NCI-H187 (cell line): ENCODE measurements at places on chromosomes 1 and 21.

- no peak for DNase-seq
Measured at GRCh38 chr1:41427916-41428737, 56.4 kb downstream of the EDN2 start.

GRCh38 chr1:199875337-199875736, 152.2 kb upstream of the NR5A2 start:
- DNase-seq, result no peak

DNA sequence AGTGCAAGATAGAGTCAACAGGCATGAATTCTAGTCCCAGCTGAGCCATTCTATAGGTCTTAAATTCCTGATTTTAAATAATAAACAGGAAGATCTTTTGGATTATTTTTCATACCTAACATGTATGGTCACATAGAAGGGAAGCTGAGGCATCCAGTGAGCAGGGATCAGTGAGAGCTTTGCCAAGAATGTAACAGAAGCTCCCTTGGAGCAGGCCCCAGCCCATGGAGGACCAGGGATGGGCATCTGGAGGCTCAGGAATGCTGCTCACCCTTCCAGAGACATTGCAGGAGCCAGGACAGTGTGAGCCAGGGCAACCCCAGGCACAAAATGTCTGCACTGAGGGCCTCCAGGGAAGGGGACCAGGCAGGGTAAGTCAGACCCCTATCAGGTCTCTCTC, 54.4 kb upstream of the KCND3 start:
- no peak for DNase-seq

DNA sequence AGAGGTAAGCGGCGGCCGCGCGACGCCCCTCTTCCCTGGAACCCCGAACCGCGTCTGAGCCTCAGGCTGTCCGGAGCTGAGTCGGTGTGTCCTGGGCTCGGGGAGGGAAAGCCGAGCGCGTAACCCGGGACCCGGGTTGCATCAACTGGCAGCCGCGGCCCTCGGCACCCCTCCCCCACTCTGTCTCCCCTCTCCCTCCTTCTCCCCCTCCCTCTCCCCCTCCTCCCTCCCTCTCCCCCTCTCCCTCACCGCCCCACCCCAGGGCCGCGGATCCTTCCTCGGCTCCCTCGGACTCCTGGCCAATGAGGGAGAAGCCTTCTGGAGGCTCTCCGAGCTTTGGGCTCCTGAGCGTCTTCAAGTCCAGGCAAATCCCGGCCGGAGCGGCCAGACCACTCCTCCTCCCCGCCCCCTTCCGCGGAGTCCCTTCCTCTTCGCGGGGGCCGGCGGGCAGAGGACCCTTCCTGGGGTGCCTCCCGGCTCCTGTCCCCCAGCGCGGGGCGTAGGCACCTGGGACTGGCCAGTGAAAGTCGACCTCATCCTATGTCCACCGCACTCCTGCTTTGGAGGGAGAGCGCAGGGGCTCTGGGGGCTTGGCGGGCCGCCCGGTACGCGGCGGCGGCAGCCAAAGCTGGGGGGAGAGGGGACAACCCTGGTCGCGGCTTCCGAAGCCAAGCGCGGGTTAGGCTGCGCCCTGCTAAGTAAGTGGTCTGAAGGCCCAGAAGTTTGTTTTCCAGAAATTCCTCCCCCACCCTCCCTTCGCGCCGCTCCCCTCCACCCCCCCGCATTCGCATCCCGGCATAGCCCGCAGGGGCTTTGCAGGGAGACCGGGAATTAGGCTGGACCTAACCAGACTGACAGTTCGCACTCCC, 850 bp downstream of the SESN2 start:
- DNase-seq, result no peak

DNA sequence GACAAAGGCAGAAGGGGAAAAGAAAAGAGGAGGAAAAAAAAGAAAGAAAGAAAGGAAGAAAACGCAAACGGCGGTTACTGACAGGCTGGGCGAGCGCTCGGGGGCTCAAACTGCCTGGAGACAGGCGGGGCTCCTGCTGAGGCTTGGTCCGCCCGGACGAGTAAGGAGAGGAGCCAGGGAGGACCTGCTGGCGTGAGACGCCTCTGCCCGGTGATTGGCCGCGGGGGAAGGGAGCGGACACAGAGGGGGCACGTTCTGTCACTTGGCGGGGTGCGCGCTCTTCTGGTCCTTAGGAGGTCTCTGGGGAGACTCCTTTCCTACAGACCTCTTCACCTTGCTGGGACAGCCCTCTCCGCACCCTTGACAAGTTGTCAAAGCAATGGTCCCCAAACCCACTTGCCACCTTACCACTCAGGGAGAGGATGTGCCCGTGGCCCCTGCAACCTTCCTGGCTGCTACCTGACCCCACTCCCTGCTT, 791 bp upstream of the PIK3R3 start:
- peak; percentile 94 for DNase-seq

DNA sequence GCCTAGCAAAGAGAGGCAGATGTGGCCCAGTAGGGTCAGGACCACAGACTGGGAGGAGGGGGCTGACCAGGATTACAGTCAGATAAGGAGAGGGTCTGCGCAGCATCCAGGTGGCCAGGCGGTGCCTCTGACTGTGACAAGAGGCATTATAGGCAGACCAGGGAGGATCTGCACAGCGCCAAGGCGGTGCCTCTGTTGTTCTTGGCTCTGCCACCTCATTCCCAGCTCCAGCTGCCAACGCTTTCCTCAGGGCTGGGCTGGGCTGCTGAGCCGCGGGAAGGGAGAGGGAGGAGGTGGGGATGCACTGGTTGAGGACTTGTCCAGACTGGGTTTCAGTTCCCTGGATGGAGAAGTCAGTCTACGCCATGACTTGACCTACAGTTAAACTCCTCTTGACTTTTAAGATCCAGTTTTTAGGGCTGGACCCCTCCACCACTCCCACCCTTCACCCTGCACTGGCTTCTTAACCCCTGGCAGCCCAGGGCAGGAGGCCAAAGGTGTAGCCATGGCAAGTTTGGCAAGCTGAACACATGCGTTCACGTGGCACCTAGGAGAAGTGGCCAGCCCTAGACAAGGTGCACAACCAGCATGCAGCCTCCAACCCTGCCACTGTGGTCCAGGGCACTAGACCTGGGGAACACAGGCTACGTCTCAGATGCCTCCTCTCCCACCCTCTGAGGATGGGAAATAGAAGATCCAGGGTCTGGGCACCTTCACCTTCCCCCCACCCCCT, 4.5 kb upstream of the CRABP2 start:
- DNase-seq, result no peak

DNA sequence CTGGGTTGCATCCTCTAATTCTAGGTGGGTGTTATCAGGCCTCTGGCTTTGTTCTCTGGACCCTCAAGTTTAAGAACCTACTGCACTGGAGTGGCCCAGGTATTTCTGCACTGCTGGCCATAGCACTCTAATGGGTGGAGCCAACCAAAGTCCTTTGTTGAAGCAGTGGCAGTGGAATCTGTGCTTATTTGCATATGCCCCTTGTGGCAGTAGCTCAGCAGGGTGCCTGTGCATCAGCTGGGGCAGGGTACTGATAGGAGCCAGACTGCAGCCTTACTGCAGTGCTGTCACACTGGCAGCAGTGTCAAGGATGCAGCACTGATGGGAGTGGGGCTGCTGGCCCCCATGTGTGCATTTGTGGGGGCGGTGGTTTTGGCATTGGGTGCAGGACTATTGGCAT, 660.6 kb downstream of the LRRIQ3 start:
- DNase-seq, result no peak

DNA sequence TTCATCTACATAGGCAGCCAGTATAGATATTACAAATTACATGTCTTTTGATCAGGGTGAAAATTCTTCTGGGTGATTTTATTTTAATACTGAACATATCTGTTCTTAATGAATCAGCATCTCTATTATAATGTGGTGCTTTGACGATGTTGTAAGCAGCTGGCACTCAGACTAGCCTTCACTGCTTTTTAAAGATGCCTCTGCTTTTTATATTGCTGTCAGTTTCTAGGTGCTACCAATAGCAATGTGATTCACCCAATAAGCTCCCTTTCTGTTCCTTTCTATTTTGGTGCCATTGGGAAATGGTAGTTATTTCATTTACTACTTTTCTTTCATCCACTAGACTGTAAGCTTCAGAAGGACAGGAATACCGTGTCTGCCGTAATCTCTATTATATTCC, 11.1 kb upstream of the ANGPTL1 start:
- DNase-seq, result no peak

DNA sequence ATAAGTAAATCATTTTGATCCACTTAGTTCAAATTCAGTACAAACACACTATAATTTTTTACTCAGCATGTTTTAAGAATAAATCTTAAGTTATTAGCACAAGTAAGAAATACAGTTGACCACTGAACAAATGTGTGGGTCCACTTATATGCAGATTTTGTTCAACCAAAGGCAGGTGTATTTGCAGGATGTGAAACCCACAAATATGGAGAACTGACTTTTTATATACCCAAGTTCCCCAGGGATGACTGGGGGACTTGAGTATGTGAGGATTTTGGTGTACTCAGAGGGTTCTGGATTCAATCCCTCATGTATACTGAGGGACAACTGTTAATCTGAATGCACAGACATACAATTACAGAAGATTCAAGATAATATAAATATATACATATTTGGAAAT, 25.7 kb upstream of the ERICH3 start:
- DNase-seq, result no peak

- no peak for DNase-seq
Measured at GRCh38 chr1:68930101-68930500, 433.2 kb upstream of the DEPDC1 start.

- DNase-seq, result peak; percentile 39
Measured at GRCh38 chr1:37267111-37267835, 207.1 kb upstream of the ZC3H12A start.

DNA sequence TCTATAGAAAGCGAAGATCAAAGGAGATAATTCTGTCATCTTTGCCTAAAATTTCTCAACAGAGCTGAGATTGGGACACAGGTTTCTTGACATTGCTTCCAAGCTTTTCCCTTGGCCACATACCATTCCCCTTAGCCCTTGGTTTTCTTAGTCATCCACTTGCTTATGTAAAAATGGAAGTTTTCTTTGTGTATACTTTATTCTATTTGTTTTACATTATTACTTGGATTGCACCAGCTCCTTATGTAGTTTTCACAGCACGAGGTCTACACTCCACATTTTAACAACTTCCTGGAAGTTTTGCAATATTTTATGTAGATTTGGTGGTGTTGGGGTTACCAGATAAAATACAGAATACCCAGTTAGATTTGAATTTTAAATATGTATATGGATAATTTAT, 129.8 kb downstream of the PLA2G4A start:
- DNase-seq, result no peak

GRCh38 chr1:182295697-182296096, 95.9 kb downstream of the GLUL start:
- no peak for DNase-seq

DNA sequence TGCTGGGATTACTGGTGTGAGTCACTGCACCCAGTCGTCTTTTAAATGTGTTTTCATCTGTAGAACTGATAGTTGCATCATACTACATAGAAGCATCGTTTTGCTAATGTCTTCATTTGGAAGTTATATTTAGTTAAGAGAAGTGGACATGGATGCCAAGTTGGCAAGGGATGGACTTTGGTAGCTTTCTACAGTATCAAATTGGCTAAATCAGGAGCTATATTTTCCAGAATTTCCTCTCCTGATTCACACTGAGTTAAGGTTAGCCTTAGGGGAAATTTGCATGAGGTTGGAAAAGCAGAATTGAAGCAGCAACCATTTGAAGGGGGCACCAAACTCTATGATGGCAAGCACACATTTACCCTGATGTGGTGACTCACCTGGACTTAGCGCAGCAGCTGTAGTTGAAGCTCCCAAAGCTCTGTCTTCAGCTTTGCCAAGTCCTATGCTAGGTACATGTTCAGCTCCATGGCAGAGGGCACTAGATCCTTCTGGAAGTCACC, 43.9 kb downstream of the DUSP10 start:
- DNase-seq, result no peak

DNA sequence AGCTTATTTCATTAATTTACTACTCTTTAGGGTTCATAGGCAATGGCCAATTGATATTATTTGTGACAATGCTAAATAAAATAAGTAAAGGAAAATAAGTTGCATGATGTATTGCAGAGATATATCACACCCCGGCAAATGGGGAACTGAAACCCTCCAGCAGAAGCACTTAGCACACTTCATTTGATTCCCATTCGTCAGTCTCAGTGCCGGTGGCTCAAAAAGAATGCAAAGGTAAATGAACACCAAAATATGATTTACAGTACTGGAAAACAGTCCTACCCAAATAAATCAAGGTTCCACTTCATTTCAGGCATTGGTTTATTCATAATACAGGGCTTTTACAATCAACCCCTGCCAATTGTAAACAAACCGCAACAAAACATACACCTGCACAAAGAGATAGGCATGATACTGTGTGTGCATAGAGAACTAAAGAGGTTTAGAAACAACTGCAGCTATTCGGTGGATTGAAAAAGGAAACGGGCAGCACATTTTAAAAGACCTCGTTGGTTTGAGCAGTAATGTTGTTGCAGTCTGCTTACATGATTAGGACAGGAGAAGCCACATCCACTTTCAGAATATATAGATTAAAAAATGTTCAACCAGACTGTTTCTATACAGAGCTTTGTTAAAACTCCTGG, 1019.2 kb downstream of the TTLL7 start:
- DNase-seq, result peak; percentile 35

GRCh38 chr1:209171151-209171550, 412.4 kb upstream of the CAMK1G start:
- no peak for DNase-seq

DNA sequence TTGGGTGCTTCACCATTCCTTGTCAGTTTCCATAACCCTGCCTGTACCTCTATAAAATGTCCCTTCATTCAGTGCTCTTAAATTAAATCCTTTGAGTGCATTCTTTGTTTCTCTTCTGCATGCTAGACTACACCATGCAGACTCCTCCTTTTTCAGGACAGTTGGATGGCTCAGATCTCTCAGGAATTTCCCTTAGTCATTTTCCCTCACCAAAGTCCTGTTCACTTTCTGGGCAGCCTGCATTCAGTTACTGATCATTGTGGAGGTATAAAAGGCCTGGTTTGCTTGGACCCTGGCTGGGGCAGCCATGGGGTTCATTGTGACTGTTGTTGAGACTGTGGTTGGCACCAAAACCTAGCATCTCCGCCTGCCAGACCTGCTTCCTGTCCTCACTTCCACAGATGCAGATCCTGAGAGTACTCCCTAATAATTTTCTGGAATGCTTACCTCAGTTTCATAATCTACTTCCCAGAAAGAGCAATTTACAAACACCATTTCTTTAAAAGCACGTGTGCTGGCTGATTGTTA, 88.4 kb downstream of the PDE4B start:
- no peak for DNase-seq

DNA sequence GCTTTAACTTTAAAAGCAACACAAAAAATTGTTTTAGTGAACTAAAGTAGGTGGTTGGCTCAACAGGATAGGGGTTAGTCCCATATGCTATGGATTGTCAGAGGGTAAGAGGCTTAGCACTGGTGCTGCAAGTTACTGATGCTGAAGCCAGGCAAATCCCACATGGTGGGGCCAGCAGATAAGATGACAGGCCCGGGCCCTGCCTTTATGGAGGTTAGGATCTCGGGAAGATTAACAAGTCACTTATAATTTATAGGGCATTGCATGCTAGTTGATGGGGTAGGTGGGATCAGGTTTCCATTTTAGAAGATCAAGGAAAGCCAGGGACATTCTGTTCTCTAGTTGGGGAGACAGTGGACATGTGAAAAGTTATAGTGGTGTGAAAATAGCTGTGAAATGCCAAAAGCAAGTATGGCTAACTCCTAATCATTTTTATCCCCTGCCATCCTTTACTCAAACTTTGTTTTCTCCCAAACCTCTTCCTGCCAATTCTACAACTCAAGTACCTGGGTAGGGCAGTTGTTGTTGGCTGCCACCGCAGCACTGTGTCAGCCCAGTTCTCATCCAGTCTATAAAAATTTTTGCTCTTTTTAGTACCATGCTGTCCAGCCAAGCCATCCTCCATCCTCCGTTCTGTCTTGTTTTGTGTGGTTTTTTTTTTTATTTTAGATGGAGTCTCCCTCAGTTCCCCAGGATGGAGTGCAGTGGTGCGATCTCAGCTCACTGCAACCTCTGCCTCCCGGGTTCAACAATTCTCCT, 10.3 kb downstream of the CHAF1B start:
- DNase-seq, result no peak
